ENCODE measurements at places on chromosomes 16 and 17.

DNA sequence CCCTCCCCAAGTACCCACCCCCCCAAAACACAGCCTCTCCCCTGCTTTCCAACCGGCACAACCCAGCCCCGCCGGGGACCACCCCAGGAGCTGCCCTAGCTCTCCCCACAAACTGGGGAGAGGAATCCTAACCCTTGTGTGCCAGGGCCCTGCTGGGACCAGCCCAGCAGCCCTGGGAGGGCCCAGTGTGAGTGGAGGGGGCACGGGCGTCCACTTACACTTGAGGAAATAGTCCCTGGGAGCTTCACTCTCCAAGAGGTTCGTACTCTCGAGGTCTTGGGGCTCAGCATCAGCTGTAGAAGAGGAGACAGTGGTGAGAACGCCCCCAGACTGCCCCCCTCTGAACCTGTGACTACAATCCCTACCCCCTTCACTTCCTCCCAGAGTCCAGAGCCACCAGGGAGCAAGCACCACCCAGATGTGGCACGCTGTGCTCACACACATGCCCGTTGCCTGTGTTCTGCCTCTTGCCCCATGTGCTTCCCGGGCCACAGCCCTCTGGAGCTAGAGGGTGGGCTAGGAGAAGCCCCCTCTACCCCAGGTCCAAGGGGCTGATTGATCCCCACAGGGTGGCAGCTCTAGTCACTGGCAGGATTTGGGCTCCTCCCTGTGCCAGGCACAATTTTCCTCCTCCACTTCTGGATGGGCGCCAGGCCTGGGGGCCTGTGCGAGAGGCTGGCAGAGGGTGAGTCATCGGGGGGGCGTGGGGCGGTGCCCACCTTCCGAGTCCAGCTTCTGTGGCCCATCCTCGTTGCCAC is 3.0 kb downstream of the TRIM47 start:
- DNase-seq: no peak

GRCh38 chr16:71341881-71342280 is 16.6 kb upstream of the CALB2 start:
- no peak for DNase-seq

GRCh38 chr17:80899402-80900268 is 92.0 kb upstream of the CHMP6 start:
- no peak for DNase-seq

GRCh38 chr17:57400648-57401047 is 144.3 kb downstream of the MSI2 start:
- DNase-seq: no peak

- no peak for DNase-seq
These were observed 221.2 kb downstream of the PRKCA start for GRCh38 chr17:66523378-66524200.

GRCh38 chr17:80394629-80395216 is 20.2 kb upstream of the ENDOV start:
- DNase-seq: no peak

DNA sequence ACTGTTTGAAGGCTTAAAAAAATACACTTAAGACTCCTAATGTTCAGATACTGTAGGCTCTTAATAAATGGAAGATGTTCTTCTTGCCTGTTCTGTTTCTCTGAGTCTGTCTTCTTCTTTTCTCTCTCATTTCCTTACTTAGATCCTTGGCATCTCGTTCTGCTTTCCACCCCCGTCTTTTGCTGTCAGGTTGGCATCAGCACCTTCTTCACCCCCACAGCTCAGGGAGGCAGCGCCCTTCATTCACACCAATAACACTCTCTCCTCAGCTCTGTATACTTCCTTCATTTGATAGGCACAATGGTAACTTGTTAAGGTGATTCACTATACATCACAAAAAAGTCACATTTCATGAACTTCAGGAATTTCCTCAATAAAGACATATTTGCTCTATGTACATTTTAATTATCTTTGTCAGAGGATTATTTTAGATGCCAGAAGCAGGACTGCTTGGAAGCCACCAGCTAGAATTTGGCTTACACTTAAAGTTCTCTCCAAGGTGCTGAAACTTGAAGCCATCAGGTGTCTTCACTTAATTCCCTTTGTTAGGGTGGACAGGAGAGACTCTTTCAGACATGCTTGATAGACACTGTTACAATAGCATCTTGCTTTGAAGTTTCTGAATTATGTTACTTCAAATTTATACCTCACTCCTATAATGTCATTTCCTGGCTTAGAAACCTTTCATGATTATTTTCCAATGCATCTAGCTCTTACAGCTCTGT is 670.1 kb upstream of the C16orf82 start:
- DNase-seq: no peak

GRCh38 chr17:35286120-35286781 is 43.4 kb downstream of the SLFN5 start:
- no peak for DNase-seq

GRCh38 chr17:72476575-72476986 is 355.8 kb downstream of the SOX9 start:
- no peak for DNase-seq

DNA sequence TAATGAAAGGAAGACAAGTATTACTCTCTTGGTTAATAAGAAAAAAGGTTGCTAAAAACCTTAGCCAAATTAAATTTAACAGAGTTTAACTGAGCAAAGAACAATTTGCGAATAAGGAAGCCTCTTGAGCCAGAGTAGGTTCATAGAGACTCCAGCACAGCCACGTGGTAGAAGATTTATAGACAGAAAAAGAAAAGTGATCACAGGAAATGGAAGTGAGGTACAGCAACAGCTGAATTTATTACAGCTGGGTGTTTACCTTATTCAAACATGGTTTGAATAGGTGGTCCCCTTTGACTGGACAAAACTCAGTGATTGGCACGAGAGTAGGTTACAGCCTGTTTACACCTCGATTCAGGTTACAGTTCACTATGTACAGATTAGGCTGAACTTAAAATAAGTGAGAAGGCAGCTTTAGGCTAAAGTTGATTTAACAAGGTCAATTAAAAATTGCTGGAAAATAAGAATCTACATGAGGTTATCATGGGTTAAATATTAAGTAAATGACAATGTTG is 3.3 kb upstream of the CCL15 start:
- no peak for DNase-seq

DNA sequence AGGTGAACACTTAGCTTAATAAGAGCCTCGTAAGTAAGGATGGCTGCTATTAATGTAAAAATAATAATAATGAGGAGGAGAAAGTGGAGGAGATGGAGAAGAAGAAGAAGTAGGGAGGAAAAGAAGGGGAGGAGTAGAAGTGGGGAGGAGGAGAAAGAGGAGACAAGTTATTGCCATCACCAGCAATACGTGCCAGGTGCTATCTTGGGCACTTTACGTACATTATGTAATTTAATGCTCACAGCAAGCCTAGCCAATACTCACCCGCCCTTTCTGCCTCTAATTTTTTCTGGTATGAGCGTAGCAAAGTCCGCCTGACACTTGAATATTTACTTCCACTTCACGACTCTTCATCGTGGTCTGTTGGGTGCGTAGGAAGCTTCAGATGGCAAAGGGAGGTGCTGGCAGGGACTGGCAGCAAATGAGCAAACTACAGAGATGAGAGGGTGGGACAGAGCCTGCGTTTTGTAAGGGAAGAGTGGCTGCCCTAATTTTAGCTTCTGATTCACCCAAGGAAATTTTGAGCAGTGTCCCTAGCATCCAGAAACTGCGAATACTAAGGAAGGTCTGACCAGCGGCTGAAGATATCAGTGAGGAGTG is 42.1 kb upstream of the CDH13 start:
- DNase-seq: no peak

DNA sequence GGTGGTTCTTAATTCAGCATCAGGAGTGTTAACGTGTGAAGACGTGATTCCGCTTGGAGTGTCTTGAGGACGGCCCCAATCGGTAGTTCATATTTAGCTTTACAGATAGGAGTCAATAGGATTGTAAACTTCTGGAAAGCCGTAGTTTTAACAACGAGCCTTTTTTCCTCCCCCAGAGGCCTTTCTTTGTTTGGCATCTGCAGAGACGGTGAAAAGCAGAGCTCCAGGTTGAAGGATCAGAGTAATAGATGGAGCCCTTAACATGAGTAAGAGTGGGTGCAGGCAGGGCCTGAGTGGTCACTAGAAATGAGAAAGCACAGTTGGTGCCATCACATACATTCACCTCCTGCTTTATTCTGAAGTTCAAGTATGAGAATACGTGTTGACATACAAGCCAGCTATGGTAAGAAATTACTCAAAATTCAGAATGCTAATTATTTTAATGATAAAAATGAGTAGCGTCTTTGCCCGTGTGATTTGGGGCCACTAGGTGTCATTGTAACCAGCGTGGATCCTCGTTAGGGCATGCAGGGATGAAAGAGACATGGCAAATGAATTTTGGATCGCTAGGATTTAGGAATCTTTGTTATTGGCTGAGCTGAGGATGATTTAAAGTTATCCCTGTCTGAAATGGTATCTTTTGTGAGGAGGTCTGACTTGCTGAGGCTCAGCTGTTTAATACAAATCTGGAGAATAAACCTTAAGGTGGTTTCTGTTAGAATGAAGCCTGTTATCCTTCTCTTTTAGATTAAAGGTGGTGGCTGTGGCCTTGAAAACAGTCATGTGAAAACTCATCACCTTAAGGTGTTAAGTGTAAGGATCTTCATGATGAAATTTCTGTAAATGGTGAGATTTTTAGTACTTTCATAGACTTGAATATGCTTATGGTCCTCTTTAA is 18.6 kb downstream of the PRCD start:
- DNase-seq: no peak

- no peak for DNase-seq
These were observed 1.6 kb upstream of the DECR2 start for GRCh38 chr16:400061-400591.

DNA sequence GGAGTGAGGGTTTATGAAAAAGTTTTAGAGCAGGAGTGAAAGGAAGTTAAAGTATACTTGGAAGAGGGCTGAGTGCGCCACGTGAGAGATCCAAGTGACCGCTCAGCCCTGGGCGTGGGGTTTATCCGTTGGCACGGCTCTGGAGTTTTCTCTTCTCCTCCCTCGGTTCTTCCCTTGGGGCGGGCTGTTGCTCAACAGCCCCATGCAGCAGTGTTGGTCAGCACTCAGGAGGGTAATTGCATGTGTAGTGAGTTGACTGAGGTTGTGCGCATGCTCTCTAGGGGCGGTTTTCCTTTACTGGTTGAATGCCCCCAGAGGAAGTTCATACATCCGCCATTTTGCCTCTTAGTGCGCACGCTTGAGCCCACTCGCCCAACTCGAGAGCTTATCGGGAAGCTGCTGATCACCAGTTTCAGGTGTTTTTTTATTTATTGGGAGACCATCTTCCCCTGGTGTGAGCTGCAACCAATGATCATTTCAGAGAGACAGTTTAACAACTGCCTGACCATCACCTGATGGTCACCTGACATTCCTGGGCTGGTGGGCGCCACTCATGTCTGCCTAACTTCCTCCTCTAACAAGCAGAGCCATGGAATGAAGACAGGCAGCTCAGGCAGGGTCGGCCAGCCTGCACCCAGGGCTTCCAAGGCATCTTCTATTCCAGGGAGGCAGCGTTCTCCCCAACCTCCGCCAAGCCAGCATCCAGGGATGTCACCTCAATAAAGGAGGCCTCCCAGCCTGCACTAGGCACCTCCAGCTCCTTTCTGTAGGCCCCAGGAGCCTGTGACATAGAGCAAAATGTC is 41.3 kb upstream of the DNAH17 start:
- no peak for DNase-seq

DNA sequence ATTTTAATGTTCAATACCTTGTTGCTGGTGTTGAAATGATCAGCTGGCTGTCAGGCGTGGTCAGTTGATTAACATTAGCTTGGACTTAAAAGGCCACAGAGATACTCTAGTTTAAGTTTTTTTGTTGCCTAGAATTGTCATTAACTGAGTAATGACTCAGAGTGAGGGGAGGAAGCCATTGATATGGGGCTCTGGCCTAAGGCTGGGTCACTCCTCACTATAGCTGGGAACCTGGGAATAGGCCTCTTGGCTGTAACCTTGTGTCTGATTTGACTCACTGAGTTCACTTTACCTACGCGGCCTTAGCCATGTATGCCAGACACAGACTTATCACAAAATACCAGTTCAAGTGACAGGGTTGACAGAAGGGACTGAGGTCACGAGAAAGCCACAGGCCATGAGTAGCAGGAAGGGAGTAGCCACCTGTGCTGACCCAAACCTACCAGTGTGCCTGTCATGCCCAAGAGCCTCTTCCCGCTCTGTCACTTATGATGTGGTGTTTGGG is 37.9 kb upstream of the ADCY7 start:
- DNase-seq: no peak

- no peak for DNase-seq
These were observed 21.6 kb upstream of the TRIM25 start for GRCh38 chr17:56935461-56935860.

DNA sequence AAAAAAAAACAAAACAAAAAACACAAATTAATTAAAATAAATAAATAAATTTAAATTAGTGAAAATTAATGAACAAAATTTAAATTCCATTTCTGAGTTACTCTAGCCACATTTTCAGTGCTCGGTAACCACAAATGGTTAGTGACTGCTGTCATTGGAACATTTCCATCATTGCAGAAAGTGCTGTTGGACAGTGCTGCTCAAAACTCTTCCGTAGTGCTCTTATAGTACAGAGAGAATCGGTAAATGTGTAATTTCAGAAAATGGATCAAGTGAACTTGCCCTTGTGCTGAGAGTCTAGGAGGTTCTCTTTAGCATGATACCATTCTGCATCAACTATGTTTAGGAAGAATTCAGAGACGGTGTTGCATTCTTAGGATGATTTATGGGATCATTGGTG is 23.7 kb downstream of the ZNRF1 start:
- DNase-seq: no peak

DNA sequence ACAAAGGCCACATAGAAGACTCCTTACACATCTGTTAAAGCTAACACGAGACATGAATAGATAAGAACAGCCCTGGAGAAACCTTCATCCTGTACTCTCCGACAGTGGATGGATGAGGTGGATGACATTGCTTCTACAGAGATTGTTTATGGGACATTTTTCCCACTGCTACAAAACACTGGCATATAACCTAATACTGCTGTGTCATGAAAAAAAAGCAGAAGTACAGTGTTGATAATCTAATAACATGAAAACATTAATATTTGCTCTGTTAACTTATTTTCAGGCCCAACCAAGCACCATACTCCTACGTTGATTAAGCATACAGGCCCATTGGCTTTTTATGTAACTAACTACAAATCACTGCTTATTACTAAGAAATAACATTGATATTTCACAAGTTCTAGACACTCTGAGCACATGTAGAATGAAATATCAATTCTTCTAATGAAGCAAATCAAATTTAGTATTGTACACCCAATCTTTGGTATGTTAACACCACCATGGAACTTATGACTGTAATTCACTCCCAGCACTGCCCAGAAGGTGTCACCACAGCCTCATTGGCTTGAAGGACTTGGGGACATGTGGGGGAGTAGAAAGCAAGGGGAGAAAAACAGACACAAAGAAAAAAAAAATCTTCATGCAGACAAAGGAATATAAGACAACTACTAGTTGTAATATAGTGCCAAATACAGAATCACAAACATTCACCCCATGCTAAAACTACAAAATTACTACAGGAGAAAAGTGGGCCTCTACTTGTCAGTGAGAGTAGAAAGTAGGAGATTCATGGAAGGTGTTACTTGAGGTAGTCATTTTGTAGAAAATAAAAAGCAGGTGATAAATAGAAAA is 330.0 kb upstream of the PMFBP1 start:
- peak; percentile 43 for DNase-seq

- DNase-seq: no peak
These were observed 1.4 kb upstream of the VAMP2 start for GRCh38 chr17:8163978-8164814.

All from non-pigmented ciliary epithelial cell (primary cell).